Dermis microvascular lymphatic vessel endothelial cell (primary cell): ENCODE measurements at places on chromosomes 5 and 9.

DNA sequence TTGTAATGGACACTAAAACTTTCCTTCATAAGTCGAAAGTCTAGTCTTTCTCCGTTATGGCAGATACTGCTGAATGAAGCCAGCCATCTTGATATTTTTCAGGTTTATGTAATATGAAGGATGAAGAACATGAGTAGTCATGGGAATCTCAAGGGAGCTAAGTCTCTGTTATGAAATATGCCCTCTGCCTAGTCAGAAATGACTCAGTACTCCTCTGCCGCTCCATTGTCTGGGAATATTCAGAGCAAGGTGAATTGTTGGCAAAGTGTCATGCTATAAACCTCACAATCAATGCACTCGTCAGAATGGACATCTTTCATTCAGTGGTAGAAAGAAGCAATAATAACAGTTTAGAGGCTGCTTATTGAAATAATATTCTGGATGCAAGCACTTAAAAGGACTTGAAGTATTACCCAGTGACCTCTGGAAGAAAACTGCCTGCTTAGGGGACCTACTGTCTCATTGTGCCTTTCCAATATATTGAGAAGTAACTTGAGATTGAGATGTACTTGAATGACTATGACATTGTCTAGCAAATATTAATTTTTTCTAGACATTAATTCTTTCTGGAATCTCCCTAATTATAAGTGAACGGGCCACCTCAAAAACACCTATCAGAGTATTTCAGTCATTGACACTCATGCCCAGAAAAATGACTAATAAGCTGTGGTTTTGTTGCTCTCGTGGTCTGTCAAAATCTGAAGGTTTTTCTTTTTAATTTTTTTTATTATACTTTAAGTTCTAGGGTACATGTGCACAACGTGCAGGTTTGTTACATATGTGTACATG, 1011.5 kb upstream of the ACO1 start:
- DNase-seq = no peak

- no peak for DNase-seq
These were observed 42.8 kb upstream of the IL6ST start for GRCh38 chr5:56037531-56038010.

DNA sequence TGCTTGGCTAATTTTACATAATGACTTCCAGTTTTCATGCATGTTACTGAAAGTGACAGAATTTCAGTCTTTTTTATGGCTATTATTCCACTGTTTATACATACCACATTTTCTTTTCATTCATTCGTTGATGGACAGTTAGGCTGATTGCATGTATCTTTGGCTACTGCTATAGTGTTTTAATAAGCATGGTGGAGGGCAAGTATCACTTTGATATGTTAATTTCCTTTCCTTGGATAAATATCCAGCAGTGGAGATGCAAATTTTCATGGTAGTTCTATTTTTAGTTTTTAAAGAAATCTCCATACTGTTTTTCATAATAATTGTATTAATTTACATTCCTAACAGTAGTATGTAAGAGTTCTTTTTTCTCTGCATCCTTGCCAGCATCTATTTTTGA, 297.9 kb downstream of the PRR16 start:
- no peak for DNase-seq

DNA sequence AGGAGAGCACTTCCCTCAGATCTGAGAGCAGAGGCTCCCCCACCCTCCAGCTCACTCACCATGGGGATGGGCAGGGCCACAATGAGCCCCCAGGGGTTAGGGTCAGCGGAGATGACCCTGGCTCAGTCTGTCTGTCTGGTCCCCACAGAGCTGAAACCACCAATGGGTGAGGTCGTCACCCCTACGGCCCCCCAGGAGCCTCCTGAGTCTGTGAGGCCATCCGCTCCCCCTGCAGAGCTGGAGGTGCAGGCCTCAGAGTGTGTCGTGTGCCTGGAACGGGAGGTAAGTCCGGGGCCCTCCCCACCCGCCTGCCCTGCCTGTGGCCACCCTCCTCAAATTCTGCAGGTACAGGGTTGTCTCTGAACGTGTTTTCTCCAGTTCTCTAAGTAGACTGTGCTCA, 49.6 kb downstream of the LRSAM1 start:
- DNase-seq = no peak

GRCh38 chr9:33880211-33881089, 63.5 kb downstream of the UBE2R2 start:
- no peak for DNase-seq

- DNase-seq = no peak
These were observed 204.5 kb downstream of the MCTP1 start for GRCh38 chr5:95080441-95080840.

DNA sequence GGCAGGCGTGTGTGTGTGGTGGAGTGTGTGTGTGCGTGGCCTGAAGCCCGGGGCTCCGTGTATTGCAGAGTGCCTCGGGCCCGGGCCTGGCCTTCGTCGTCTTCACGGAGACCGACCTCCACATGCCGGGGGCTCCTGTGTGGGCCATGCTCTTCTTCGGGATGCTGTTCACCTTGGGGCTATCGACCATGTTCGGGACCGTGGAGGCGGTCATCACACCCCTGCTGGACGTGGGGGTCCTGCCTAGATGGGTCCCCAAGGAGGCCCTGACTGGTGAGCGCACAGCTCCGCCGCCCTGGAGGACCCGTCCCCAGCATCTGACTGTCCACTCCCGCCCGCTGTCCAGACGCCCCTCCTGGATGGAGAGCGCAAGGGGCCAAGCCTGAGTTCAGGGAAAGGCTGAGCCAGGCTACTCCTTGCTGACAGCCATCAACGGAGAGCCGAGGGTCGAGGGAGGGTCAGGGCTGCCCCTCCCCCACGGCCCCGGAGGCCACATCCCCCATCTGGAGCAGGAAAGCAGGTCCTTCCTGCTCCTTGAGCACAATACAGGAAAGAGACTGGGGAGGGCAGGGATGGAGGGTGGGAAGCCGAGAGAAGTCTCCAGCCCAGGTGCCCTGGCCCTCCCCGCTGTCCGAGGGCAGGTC, 18.4 kb downstream of the SLC6A18 start:
- no peak for DNase-seq

DNA sequence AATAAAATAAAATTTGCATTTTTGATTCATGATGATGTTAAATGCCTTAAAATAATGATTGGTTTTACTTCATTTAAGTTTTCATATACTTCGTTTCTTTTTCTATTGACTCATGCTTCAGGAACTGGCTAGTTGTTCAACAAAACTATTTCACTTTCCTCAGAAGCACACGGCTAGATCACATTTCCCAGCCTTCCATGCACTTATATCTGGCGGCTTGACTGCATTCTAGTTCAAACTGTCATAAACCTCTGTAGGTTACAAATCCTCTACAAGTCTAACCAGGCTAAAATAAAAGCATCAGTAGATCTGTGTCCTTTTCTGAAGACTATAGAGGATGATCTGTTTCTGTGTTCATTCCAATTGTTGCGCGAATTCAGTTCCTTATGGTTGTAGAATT, 46.3 kb upstream of the CNTLN start:
- DNase-seq = no peak

GRCh38 chr5:109767997-109768396, 78.3 kb downstream of the MAN2A1 start:
- no peak for DNase-seq

DNA sequence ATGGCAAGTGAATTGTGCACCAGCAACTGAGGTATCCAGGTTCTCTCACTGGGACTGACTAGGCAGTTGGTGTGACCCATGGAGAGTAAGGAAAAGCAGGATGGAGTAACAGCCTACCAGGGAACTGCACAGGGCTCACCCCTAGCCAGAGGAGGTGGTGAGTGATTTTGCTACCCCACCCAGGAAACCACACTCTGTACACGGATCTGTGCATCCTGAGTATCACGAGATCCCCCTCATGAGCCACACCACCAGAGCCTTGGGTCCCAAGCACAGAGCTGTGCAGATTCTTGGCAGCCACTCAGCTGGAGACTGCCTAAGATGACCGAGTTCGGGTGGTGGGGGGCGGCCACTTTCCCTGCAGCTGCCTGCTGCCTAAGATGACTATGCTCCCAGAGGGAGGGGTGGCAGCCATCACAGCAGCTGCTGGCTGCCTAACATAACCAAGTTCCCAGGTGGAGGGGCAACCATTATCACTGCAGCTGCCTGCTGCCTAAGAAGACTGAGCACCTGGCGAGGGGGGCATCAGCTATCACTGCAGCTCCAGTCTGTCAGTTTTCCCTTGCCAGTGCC, 48.4 kb upstream of the EFNA5 start:
- DNase-seq = no peak

DNA sequence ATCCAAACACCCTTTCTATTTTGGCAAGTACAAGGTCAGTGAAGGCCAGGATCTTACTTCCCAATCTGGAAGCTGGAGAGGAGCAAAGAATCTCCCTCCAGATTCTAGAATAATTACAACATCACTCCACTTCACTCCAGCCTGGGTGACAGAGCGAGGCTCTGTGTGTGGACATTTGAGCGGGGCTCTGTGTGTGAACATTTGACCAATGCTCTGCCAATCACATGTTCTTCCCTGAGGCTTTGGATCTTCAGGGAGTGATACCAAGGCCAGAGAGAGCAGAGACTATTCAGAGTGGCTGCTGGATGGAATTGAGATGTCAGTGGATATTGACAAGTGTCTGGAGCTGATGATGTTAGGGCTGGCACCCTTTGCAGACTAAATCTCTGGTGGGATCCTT, 24.7 kb upstream of the ANKRD34B start:
- no peak for DNase-seq

DNA sequence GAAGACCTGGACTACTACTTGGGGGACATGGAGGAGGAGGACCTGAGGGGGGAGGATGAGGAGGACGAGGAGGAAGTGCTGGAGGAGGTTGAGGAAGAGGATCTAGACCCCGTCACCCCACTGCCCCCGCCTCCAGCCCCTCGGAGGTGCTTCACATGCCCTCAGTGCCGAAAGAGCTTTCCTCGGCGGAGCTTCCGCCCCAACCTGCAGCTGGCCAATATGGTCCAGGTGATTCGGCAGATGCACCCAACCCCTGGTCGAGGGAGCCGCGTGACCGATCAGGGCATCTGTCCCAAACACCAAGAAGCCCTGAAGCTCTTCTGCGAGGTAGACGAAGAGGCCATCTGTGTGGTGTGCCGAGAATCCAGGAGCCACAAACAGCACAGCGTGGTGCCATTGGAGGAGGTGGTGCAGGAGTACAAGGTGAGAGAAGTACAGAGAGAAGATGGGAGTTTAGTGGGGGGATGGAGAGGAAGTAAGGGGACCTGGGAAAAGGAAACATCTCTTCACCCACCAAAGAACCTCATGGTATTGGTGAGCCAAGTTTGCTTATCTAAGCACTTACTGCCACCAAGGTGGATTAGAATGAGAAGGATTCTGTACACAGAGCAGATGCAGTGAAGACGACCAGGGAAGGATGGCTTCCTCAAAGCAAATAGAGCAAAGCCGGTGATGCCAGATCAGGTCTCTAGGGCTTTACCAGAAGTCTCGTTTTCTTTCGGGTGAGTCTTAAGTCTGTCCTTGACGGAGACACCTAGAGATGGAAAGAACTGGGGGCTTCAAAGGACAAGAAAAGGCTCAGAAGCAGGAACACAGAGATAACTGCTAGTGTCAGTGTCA, 1.5 kb downstream of the TRIM41 start:
- DNase-seq = no peak

- DNase-seq = no peak
These were observed 134.5 kb upstream of the TNFAIP8 start for GRCh38 chr5:119221330-119221729.
